Right ventricle myocardium inferior (tissue), 1 donor: ENCODE measurements at places on chromosomes 12 and 14. TPM values are rescaled to one million over a fixed set of nuclear protein-coding genes. Genes with fewer than 3 reads are reported as not detected.

KRT6C gene
- not detected for total RNA-seq

CCDC59 gene
- 25.5 TPM for total RNA-seq

TMEM116 gene
- 40.0 TPM for total RNA-seq

DNA sequence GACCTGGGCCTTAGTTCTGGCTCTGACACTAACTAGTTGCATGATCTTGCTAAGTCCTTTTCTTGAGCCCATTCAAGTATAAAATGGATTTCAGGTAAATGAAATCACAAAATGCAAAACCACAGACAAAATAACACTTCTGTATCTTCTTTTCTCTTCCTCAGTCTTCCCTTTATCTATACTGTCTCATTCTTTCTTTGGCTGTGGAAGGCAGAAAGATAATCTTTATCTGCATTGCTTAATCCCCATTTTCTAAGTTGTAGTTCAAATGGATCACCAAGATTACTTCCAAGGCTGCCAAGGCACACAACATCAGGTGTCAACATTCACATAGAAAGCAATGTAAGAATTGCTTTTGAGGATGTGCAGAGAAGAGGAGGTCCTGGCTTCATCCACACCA, 30.3 kb downstream of the TESPA1 start:
- DNase-seq: no peak

- DNase-seq: no peak
Measured at GRCh38 chr12:38141861-38142260, 174.7 kb upstream of the ALG10B start.

GRCh38 chr12:53205747-53206419, 1.2 kb downstream of the ITGB7 start:
- no peak for DNase-seq

SCNN1A gene
- total RNA-seq: 0.46 TPM

- no peak for DNase-seq
Measured at GRCh38 chr12:108607981-108608600, 10.2 kb upstream of the TMEM119 start.

- DNase-seq: peak; percentile 70
Measured at GRCh38 chr12:94289461-94290312, 141.3 kb downstream of the PLXNC1 start.

DNA sequence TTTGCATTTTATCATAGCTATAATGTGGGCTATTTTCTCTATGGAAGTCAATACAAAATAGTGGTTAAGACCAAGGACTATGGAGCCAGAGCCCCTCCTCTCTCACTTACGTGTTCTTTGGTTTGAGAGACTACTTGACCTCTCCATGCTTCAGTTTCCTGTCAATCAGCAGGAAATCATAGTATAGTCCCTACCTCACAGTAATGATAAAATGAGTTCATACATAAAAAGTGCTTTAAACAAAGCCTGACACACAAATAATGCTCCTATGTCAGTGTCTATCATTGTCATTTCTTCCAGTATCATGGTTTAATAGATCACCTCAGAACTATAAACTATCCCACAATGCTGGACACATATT, 90.4 kb downstream of the MED13L start:
- no peak for DNase-seq

LTBR gene
- total RNA-seq: 34.3 TPM

DNA sequence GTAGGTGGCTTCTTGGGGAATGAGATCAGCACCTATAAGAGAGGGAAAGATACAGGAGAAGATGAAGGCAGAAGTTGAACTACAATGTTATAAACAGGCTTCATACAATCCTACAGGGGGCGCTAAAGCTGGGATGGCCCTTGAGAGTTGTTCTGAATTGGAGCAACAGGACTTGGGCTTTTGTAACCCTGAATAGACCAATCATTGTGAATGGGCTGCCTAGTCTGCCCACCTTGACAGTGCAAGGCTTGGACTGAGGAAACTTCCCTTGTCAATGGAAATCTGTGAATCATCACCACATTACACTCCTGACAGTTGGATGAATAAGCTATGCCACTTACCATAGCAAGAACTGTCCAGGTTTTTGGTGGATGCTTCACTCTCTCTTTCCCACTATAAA, 306.1 kb downstream of the KCNC2 start:
- DNase-seq: no peak

COCH gene
- 0.43 TPM for total RNA-seq

DNA sequence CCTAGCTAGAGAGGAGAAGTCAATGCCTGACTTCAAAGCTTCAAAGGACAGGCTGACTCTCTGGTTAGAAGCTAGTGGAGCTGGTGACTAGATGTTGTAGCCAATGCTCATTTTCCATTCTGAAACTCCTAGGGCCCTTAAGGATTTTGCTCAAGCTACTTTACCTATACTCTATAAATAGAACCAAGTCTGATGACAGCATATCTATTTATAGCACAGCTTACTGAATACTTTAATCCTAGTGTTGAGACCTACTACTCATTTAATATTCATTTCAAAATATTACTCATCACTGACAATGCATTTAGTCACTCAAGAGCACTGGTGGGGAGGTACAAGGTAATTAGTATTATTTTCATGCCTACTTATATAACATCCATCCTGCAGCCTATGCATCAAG, 137.2 kb upstream of the PELI2 start:
- DNase-seq: no peak

GRCh38 chr12:111638556-111638955, 39.4 kb upstream of the ATXN2 start:
- DNase-seq: no peak

DNA sequence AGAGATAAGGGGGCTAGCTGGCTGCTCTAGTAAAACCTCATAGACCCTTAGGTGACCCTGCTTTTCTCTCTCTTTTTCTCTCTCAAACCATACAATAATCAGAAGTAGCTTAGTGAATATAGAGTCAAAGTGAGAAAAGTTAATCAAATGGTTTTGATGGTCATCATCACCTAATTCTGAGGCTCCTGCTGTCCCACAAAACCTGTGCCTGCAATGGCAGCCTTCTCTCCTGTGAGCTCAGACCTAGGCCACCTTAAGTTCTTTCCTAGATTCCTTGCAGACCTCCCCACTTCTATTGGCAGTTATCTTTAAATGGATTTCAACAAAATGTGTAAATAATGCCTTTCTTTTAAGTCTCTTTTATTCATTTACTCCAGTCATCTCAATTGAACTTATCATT, 1.5 kb upstream of the RPAP3 start:
- no peak for DNase-seq
